ENCODE measurements at places on chromosomes 3 and 15. TPM values are rescaled to one million over a fixed set of nuclear protein-coding genes. Genes with fewer than 3 reads are reported as not detected.

GRCh38 chr15:91336687-91337086 lies 236.6 kb downstream of the SV2B start:
- no peak for DNase-seq
- no peaks in the 10 kb centered on the region for H3K4me1 ChIP-seq
- no peak overlapping the region for H3K27ac ChIP-seq

SLC28A2 gene
- total RNA-seq = not detected

- H3K27ac ChIP-seq = no peak overlapping the region
- H3K4me3 ChIP-seq = no peak overlapping the region
- no peak for DNase-seq
These were observed 20.6 kb upstream of the SPTBN5 start for GRCh38 chr15:41914411-41914810.

GRCh38 chr3:10748040-10748439 lies 68.0 kb upstream of the SLC6A11 start:
- DNase-seq = no peak
- H3K27ac ChIP-seq = no peak overlapping the region
- no peaks in the 10 kb centered on the region for H3K4me1 ChIP-seq

DNA sequence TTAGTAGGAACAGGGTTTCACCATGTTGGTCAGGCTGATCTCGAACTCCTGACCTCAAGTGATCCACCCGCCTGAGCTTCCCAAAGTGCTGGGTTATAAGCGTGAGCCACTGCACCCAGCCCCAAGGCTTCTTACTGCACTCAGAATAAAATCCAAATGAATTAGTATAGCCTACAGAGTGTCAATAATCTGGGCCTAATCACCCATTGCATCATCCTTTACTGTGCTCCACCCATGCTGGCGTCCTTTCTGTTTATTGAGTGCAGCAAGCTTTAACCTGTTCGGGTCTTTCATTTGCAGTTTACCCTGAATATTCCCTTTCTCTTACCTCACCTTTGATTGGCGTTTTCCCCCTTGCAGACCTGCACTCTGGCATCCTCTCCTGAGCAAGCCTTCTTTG lies 77.7 kb downstream of the CEP63 start:
- H3K27ac ChIP-seq = no peak overlapping the region
- no peak overlapping the region for H3K4me3 ChIP-seq
- H3K27me3 ChIP-seq = no peaks in the 10 kb centered on the region
- peaks cover 24% of the 10 kb centered on the region for H3K36me3 ChIP-seq
- no peak for DNase-seq

- no peaks in the 10 kb centered on the region for H3K27me3 ChIP-seq
- H3K27ac ChIP-seq = no peak overlapping the region
- DNase-seq = no peak
These were observed 23.4 kb upstream of the SHC4 start for GRCh38 chr15:48987142-48987541.

DNA sequence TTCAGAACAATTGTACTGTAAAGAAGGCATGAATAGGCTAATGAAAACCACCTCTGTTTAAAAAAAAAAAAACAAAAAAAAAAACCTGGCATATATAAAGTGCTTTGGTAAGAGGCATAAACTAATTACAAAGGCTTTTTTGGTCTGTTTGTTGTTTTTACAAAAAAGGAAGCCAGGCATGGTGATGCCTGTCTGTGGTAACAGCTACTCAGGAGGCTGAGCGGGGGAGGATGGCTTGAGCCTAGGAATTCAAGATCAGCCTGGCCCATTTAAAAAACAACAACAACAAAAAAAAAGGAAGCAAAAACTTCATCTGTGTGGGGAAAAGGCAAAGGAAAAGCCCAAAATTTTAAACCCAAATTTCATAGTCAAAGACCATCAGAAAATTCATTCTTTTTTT lies 47.0 kb downstream of the OSBPL10 start:
- peaks cover 8% of the 10 kb centered on the region for H3K4me1 ChIP-seq
- no peak for DNase-seq
- H3K27me3 ChIP-seq = no peaks in the 10 kb centered on the region
- H3K4me3 ChIP-seq = no peak overlapping the region
- no peak overlapping the region for H3K27ac ChIP-seq

COL6A5 gene
- total RNA-seq = 4.6 TPM

DNA sequence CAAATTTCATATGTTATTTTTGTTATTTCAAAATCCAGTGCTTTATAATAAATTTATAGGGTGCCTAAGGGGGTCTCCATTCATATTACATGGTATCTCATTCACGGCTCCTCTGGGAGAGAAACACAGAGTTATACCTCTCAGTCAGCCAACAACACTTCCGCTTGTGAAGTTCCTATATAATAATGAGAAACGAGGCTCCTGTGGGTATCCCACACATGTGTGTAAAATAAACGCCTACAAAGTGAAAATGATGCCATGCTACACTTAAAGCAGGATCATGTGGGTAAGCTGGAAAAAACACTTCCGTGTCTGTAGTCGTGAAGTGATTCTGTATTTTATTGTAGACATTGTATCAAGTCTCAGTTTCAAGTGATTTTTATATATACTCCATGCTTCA lies 218.8 kb upstream of the ICE2 start:
- no peaks in the 10 kb centered on the region for H3K36me3 ChIP-seq
- H3K27me3 ChIP-seq = no peaks in the 10 kb centered on the region
- H3K27ac ChIP-seq = no peak overlapping the region
- H3K4me3 ChIP-seq = no peak overlapping the region

GUCA1C gene
- total RNA-seq = not detected

FGF7 gene
- total RNA-seq = 29.9 TPM

CCR9 gene
- total RNA-seq = 0.13 TPM

DNA sequence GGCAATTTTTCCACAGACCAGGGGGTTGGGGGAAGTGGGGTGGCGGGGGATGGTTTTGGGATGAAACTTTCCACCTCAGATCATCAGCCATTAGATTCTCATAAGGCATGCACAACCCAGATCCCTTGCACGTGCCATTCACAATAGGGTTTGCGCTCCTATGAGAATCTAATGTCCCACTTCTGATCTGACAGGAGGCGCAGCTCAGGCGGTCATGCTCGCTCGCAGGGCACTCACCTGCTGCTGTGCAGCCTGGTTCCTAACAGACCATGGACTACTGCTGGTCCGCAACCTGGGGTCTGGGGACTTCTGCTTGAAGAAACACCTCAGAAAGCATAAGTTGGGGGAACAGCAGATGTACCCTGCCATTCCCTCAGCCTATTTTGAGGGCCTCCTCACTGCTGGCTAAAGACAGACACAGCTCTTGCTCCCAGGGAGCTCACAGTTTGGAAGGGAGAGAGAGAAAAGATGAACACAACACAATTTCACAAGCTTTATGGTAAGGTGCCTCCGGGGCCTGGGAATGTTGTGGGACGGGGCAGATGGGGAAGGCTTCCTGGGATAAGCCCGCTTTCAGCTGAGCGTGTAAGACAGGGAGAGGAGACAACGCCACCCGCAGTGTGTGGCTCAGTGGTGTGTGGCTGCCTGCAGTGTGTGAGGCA lies 285.2 kb downstream of the ADAMTS17 start:
- no peaks in the 10 kb centered on the region for H3K4me1 ChIP-seq
- DNase-seq = no peak
- no peak overlapping the region for H3K4me3 ChIP-seq
- H3K27me3 ChIP-seq = no peaks in the 10 kb centered on the region
- no peak overlapping the region for H3K27ac ChIP-seq

LRRC2 gene
- 4.2 TPM for total RNA-seq

RETNLB gene
- total RNA-seq = not detected

DNA sequence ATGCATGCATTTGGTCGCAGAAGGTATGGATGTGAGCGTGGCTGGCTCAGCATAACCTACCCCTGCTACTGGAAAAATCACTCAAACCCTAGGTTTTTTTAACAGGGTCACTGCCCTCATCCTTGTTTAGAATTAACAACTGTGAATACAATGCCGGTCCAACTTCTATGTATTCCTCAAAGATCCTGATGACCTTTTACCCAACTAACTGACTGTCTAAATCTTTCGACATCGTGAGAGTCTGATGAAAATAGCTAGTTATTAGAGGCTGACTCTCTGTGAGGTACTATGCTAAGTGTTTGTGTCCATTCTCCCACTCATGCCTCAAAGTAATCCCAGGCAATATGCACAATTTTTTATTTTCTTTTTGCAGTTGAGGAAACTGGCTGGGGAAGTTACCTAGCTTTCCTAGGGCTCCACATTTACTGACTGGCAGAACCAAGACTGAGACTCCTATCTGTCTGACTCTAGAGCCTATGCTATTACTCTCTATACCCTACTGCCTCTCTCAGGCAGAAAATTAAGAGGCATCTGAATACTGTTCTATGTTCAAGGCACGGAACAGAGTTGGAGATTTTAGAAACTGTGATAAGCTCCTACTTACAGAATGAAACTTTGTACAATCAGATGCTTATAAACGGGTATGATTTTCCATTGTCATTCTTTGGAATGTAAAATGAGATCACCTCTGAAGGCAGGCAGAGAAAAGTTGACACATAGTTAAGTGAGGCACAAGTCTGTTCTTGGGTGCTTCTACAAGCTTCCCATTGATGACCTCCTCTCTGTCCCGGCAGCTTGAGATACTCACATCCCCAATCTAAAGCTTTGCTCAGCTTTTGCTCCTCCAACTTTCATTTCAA lies 56.4 kb downstream of the FILIP1L start:
- H3K27ac ChIP-seq = no peak overlapping the region
- H3K36me3 ChIP-seq = no peaks in the 10 kb centered on the region
- no peaks in the 10 kb centered on the region for H3K27me3 ChIP-seq
- H3K4me1 ChIP-seq = peaks cover 6% of the 10 kb centered on the region
- no peak for DNase-seq

DNA sequence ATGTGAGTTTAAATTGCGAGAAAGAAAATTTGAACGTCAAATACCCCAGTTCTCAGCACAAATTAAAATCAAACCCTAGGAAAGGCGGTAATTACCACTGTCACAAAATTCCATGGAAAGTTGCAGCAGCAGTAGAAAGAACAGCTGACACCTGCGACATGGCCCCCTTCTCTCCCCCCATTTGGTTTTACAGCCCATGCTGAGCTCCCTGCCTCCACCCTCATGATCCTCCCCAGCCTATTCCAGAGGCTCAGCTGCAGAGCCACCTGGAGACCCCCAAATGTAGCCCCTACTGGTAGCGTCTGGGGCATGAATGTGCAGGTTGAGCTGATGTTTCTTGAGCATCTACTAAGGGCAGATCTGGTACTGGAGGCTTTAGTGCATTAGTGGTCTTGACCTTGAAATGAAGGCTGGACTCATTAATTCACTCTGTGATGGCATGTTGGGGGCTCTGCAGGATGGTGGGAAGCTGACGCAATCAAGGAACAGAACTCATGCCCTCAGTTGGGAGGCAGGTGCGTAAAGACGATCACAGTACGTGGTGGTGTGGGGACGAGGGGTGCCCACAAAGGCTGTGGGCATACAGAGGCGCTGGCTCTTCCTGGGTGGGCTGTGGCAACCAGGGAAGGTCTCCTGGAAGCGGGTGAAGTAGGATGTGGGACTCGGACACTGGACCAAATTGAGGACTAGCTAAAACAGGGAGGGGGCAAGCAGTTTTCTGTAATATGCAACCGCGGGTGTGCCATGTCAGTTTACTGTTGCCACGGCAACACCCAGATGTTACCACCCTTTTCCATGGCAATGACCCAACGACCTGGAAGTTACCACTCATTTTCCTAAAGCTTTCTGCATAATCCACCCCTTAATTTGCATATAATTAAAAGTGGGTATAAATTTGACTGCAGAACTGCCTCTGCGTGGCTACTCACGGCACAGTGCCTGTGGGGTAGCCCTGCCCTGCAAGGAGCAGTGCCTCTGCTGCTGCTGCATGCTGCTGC lies 39.8 kb downstream of the PRKCD start:
- no peak overlapping the region for H3K4me3 ChIP-seq
- H3K27me3 ChIP-seq = no peaks in the 10 kb centered on the region
- peaks cover 10% of the 10 kb centered on the region for H3K4me1 ChIP-seq
